Right kidney (tissue), 9 donors: ENCODE measurements at places on chromosomes 1 and 21.

GRCh38 chr1:240705579-240705978 is 93.6 kb upstream of the GREM2 start:
- DNase-seq: no peak

GRCh38 chr1:25559031-25559430 is 15.6 kb downstream of the LDLRAP1 start:
- no peak for DNase-seq

DNA sequence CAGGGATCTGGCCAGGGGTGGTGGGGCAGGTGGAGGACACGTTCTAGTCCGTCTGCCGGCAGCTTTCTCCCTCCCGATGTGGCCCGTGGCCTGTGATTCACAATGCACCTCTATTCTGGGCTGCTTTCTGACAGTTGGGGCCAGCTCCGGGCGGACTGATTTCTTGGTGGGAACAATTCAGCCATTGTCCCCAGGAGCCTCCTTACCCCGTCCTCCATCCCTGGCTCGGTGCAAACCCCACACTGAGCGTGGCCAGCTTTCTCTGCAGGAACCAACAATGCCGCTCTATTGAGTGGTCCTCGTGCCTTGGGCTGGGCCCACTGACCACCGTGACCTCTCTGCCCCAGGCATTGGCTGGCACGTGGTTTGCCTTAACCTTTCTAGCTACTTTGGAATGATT is 29.7 kb downstream of the PADI2 start:
- DNase-seq: no peak

DNA sequence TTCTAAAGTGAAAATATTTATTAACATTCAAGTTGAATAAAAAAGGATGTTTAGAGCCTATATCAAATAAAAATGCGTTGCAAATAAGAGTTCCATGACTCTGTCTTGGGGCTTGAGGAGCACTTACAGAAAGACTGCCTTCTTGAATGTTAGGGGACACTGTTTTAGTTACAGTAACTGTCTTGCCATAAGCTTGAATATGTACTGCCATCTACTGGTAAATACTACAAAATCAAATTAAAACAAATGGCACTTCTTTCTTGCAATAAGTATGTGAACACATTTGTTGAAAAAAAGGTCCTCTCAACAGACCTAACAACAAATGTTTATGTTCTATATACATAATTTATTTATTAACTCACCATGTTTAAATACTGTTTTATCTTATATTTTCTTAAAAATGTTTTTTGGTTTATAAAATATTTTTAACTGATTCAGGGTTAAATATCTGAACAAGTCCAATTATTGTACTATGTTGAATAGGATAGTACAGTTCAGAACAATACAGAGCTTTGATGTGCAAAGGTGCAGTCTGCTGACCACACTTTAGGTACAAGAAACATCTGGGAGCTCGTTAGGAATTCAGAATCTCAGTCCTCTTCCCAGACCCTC is 199.5 kb downstream of the LRRIQ3 start:
- no peak for DNase-seq

- DNase-seq: no peak
Measured at GRCh38 chr1:28108001-28108400, 19.6 kb upstream of the EYA3 start.

- DNase-seq: no peak
Measured at GRCh38 chr1:203017061-203017460, 9.2 kb upstream of the PPFIA4 start.

GRCh38 chr1:9112961-9113880 is 15.7 kb downstream of the GPR157 start:
- DNase-seq: no peak

- no peak for DNase-seq
Measured at GRCh38 chr21:43029785-43030184, 45.9 kb downstream of the CBS start.

GRCh38 chr1:55623311-55623710 is 408.1 kb upstream of the USP24 start:
- no peak for DNase-seq

- DNase-seq: no peak
Measured at GRCh38 chr1:203045821-203046594, 19.7 kb downstream of the PPFIA4 start.

DNA sequence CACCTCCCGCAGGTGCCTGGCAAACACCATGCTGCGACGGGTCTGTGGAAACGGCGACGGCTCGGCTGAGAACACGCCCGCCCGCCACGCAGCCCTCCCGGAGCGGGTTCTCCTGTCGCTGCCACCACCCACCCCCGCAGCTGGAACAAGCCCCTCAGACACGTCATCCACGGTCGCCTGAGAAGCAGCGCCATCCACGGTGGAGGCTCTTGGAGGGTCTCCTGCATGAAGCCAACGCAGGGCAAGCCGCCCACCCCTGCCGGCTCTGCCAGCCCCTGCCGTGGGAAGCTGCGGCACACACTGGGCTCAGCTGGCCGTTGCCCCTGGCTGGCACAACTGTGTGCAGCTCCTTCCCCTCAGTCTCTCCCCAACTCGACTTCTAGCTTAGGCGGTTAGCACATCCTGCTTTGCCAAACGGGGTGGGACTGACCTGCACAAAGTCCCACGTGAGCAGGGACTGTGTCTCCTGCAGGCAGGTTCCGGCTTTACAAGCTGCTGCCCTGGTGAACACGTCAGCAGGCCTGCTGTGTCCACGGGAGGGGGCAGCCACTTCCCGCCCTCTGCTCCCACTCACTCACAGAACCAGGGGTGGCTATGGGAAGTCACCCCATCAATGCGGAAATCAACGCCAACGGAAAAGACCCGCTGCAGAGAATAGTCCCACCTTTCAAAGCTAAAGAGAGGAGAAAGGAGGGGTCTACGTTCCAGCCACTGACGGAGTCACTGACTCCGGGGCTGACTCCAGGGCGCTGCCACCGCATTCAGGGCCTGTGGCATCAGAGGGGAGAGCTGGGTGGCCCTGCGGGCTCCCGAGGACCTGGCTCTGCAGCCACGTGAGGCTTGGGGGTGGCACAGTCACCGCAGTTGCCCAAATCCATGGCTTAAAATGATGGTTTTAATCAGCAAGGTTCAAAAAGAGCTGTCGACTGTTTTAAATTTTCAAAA is 10.3 kb downstream of the POFUT2 start:
- no peak for DNase-seq

DNA sequence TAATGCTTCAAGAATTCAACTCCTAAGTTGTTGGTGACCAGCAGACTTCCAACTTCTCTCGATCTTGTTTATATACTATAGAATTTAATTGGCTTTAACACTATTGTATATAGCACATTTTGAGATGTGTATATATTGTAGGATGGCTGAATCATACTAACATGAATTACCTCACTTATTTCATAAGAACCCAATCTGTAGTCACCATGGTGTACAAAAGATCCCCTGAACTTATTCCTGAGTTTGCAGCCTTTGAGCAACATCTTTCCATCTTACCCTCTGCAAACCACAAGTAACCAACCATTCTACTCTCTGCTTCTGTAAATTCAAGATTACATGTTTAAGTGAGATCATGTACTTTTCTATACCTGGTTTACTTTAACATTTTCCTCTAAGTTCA is 12.3 kb downstream of the ZP4 start:
- no peak for DNase-seq

GRCh38 chr1:89802841-89803240 is 18.0 kb upstream of the LRRC8D start:
- no peak for DNase-seq

- DNase-seq: no peak
Measured at GRCh38 chr1:23210963-23211362, 6.3 kb downstream of the HTR1D start.

DNA sequence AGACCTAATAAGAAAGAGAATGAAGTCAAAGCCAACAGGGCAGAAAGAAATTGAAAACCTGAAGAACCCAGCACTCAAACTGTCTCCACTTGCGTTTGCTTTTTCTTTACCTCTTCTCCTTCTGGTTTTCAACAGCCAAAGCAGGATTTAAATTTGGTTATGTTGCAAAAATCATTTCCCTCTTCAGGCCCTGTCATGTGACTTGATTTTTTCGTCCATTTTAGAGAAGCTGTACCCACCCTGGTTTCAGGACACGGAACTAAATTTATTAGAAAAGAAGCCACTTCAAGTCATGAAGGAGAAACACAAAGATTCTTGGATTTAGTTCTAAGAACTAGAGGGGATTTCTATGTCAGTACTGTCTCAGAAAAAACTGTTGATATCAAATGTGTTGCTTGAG is 1.0 kb upstream of the SYNJ1 start:
- no peak for DNase-seq

GRCh38 chr1:230717251-230717650 is 3.3 kb upstream of the AGT start:
- no peak for DNase-seq

DNA sequence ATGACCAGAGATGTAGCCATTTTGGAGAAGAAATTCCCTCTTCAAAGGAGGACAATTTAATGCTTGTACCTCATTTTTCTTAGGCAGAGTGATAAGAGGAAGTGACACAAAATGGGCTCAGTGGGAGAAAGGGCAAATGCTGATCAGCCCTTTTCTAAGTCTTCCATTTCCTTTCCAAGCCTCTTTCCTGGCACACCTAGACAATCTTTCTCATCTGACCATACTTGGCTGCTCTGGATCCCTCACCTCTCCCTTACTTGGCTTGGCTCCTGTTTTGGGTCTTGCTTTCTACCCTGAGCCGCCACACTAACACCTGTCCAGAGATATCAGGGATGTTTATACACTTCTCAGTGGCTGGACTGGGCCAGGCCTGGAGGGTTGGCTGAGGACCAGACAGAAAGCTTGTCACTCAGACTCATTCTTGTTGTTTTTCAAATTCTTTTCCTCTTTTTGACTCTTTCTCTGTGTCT is 13.1 kb downstream of the TXNIP start:
- DNase-seq: no peak

DNA sequence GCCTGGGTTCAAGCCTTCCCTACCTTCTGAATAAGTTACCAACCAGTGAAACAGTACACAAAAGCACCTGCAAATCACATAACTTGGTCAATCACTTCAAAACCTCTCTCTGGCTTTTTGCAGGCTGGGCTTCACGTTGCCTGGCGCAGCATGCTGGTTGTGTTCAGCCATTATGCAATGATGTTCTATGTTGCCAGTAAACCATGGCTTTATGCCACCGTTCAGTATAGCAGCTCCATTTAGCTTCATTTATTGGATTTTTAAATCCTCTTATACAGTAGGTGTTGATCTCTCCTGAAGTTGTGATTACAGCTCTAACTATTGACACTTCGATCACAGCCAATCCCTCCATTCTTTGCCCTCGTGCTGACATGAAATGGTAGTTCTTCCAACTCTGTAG is 233.6 kb upstream of the PTBP2 start:
- no peak for DNase-seq

DNA sequence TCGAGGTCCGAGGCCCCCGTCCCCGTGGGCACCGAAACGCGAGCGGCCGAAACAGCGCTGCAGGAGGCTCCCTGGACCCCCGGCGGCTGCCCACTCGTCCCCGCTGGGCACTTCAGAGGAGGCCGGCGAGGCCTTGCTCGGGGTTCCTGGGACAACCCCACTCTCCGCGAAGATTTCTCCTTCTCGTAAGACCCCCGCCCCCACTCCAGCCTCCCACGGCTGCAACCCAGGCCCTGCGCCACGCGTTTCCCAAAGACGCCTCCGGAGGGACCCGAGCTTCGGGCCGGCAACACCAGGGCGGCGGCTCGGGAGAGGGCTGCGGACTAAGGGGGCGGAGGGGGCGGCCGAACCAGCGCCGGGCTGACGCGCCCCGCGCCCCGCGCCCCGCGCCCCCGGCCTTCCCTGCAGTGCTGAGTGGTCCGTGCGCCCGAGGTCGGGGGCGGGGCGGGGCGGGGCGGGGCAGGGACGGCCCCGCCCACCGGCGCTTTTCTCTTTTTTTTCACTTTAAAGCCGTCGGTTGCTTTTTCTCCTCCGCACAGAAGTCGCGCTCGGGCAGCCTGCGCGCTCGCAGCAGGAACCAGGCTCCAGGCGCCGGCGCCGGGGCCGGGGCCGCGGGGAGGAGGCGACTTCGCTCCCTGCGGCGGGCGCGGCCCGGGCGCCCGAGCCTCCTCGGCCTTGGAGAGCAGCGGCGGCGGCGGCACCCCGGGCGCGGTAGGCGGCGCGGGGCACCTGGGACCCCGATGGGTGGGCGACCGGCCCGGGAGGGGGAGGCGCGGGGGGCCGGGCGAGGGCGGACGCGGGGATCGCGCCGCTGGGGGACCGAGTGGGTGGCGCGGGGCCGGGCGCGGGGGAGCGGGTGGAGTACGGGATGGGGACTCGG is at the start of gene SPSB1:
Gene SPSB1, plus strand, starts transcription at position 534 of the 880 bp plus-strand sequence. CDS start 62,998 bp downstream, outside the sequence.
- peak; percentile 89 for DNase-seq

DNA sequence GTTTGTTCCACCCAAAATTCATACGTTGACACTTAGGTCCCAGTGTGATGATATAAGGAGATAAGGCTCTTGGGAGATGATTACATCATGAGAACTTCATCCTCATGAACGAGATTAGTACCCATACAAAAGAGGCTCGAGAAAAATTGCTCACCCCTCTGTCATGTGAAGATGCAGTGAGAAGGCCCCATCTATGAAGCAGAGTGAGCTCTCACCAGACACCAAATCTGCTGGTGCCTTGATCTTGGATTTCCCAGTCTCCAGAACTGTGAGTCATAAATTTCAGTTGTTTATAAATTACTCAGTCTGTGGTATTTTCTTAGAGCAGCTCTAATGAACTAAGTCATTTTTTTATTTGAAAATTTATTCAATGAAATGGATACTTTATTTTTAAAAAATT is 42.6 kb upstream of the USP25 start:
- DNase-seq: no peak
